Suppressor macrophage treated with lipopolysaccharide for 4 hours (primary cell): ENCODE measurements at places on chromosomes 3 and 15.

DNA sequence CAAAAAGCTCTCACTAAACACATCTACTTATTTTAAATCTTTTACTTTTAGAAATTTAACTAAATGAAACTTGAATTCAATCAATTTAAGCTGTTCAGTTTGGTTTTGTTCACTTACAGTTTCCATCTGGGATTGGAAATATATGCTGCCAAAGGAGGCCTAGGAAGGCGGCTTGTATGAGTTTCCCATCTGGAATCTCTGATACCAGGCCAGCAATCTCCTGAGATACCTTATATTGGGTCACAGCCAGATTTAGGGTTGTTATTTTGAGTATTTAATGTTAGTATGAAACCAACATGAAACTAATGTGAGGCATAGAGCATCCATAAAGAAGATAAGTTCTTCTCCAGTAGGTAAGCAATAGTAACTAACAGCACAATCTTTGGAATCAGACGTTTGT, 94.6 kb downstream of the GMNC start:
- no peak for DNase-seq

DNA sequence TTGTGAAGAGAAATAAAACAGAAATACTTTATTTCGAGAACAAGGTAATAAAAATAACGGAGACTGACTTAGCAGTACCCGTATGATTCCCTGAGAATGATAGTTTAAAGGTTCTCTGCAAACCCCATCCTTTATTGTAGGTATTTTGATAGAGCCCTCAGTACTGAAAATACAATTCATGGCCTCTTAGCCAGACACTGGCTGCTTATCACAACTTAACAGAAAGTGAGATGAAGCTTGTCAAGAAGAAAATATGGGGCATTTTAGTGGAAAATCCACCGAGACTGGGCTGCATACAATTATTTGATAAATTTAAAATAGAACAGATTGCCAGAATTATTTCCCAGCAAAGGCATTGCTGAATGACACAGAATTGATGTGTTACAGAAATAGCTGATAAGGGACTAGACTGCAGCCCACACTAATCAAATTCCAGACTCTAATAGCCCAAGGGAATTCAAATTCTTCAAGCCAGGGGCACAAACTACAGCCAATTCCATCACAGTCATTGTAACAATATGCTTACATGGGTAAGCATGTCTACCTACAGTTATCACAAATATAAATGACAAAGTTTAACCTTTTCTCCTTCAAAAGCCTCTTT, 521.9 kb downstream of the PLOD2 start:
- DNase-seq = no peak

DNA sequence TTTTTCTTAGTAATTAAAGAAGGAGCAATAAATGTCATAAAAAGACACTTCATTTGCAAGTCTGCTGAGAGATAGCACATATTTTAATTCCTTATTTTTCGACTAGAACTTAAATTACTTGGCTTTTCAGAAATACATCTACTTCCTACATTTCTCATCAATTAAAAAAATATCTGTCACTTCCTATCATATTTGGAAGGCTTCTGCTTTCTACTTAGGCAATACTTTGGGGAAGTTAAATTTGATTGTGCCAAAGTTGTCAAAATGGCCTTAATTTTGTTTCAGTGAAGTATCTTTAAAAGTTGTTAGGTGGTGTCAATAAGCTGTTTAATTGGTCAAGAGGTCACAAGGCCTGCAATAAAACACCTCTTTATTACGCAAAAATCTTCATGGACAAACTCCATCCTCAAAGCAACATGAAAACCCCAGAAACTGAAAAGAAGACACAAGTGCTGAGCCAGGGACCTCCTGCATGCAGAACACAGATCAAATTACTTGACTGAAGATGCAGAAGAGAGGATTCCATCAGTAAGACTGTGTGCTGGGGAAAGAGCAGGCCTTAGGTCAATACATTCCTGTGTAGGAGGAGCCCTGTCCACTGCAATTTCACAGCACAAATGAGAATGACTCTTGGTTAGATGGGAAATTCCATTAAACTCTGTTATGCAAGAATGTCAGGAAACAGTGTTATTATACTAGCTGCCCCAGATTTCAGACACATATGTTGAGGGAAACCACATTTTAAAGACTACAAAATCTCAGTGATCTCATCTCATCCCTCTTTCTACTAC, 48.0 kb upstream of the FSTL1 start:
- DNase-seq = peak; percentile 79

DNA sequence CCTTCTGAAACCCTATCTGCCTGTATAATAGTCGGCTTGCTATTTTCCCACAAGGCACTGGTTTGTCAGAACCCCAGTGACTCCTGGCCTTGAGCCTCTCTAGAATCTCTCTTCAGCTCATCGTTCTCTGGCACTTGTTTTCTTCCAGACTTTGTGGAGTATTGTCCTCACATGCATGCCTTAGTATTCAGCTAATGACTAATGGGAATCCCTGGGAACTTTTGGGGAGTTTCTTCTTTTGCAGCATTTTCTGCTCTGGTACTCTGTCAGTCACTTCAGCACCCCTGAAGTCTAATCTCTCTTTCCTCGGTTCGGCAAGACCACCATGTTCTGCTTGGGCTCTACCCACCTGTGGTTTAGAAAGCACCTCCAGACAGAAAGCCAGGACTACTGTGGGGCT, 35.8 kb upstream of the THRB start:
- DNase-seq = peak; percentile 11

- no peak for DNase-seq
Observed at GRCh38 chr3:177729956-177730681, 532.8 kb upstream of the TBL1XR1 start.

DNA sequence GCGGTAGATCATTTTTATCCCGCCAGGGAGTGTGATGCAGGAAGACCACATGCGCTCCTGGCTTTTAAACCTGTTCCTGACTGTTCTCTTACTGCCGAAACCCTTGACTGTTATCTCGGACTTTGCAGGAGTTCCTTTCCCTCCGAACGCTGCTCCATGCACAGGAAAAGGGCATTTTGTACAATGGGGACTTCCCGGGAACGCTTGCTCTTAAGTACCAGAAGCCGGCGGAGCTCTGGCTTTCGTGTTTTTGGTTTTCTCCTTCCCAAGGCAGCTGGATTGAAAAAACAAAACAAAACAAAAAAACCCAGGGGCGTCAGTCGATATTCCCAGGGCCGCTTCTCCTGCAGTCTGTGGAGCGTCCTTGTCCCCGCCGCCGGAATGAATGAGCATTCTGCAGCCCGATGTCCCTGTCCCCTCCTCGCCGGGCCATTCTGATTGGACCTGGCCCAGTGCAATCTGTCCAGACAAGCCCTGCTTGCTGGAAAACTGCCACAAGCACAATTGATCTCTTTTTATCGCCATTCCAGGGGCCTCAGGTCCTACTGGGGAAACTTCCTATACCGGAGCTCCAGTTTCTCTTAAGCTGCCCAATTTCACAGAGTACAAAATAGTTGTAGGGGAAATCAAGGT, 44.8 kb downstream of the SLC6A1 start:
- no peak for DNase-seq

- DNase-seq = peak; percentile 79
Observed at GRCh38 chr15:45205192-45205591, 17.4 kb upstream of the SHF start.

- no peak for DNase-seq
Observed at GRCh38 chr3:182704926-182705325, 88.4 kb upstream of the ATP11B start.

DNA sequence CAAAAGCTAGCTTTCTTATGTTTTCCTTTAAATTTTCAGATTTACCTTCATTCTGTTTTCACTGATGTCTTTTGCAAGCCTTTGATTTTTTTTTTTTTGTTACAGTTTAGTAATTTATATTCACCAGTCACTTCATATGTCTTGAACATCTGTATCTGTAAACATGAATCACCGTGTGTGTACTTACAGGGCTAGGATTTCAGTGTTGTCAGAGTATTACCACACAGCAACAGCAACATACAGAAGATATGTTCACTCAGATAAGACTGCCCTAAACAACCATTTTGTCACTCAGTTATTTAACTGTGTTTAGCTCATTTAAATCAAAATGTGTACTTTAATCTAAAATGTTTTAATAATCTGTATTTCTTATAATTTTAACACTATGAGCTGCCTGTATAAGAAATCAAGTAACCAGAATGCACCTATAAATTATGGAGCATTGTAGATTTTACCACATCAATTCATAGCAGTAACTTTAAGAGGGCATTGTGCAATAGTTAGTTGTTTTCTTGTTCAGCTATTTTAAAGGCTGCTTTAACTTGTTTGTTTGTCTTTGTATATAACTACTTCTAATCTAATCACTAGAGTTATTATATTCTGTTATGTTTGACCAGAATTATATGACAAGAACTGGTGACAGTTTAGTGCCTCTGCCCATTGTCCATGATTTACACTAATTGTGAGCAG, 50.4 kb downstream of the GHSR start:
- no peak for DNase-seq

GRCh38 chr3:51355891-51356578, 29.1 kb upstream of the MANF start:
- DNase-seq = no peak

- no peak for DNase-seq
Observed at GRCh38 chr15:31932576-31932975, 97.7 kb upstream of the CHRNA7 start.

GRCh38 chr15:65038836-65039235, 6.4 kb upstream of the SLC51B start:
- no peak for DNase-seq

DNA sequence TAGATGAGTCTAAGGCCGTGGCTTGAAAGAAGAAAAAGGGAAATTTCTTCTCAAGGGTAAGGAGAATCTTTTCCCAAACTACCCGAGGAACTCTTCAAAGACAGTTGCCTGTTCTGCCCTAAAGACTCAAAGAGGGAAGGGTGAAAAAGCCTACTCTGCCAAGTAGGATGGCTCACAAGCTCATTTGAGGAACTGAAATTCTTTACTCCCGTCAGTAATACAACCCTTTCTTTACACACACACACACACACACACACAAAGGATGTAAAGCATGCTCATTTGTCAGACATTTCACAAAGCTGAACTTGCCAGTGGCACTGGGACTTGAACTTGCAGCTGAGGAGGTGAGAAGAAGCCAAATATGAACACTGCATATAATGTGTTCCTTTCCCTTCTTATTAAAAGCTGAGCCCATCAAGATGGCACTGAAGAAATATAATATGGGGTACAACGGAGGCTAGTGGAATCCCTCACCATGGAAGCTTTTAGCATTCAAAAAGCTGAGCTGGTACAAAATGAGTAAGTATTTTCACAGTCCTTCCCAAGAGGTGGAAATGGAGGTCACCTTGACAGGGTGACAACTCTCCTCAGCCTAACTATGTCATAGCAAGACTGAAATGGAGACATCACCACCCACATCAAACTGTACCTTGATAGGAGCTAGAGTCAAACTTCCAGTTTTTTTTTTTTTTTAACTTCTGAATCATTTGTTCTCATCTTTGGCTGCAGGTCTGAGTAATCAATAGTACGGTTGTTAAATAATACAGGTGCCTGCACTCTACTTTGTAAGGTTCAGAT, 57.6 kb downstream of the TAFA4 start:
- DNase-seq = peak; percentile 36

DNA sequence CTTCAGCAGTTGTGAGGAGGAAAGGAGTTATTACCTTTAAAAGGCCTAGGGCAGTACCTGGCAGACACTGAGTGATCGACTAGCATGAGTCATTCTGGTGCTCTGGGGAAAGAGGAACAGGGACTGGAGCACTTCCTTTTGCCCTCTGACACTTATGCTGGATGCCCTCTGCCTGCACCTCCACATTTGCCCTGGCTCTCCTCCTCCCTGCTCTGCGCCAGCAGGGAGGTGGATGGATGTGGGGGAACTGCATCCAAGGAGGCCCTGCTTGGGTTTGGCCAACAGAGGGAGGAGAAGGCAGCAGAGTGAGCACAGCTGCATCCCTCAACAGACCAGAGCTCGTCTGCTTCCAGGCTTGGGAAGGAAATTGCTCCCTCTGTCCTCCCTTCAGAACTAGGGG, 75.0 kb downstream of the SEMA5B start:
- peak; percentile 69 for DNase-seq

GRCh38 chr3:21216598-21216997, 534.4 kb downstream of the ZNF385D start:
- DNase-seq = no peak

DNA sequence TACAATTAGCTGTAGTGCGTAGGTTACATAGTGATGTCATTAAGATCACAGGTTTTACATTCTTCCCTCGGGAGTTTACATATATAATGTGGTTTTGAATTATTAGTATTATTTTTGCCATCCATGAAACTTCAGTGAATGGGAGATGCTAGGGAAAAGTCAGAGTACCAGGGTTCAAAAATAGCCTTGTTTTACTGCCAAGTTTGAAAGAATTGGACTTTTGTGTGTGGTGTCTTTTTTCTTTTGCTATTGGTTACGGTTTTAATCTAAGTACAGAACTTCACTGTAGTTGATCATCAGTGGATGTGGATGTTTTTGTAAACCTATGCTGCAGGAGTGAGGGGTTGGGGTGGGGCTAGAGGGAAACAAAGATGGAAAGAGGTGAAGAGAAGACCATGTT, 20.7 kb downstream of the SLC25A26 start:
- no peak for DNase-seq

DNA sequence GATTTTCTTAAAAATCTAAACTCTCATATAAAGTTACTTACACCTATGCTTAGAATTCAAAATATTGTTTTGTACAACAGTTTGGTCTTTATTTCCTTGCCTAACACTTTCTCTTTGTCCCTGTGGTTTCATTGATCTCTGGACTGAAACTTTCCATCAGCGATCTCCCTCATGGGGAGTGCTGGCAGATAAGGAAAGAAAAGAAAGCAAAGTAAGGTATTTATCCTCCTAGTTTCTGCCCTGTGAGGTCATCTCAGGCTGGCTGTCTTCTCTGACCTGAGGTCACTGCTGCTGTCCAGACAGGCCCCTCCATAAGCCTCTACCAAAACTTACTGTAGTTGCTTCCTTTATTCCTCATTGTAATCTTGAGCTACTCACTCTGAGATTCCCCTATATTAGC, 57.9 kb upstream of the EPHA6 start:
- DNase-seq = no peak

GRCh38 chr15:59124261-59124660, 19.3 kb downstream of the CCNB2 start:
- DNase-seq = no peak

DNA sequence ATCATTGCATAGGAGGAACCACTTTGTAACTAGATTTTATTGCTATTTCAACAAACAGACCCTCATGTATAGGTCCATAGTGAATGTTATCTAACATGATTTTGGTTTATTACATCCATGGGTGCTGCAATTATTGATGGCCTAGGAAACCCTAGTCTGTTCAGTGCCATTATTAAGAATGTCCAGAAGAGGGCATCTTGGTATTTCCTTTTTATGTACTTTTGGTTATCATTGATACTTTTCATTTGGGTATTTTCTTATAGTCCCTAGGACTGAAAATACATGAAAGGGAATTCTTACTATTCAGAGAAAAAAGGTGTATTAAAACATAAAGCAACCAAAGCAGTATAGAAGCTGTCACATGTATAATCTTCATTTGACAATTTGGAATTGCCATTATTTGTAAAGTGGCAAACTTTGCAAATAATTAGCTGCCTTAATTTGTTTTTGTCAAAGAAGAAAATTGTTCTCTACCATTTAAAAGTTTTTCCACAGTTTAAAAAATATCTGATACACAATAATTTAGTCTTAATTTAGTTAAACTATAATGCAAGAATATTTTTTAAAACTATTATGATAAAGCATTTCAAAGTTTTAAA, 48.7 kb downstream of the CNOT10 start:
- DNase-seq = peak; percentile 32

GRCh38 chr3:159825216-159825854, 163.3 kb upstream of the IL12A start:
- DNase-seq = no peak
